ENCODE measurements at places on chromosomes 2 and 18.

- DNase-seq: no peak
Observed at GRCh38 chr2:24375349-24376087, 15.2 kb upstream of the ITSN2 start.

DNA sequence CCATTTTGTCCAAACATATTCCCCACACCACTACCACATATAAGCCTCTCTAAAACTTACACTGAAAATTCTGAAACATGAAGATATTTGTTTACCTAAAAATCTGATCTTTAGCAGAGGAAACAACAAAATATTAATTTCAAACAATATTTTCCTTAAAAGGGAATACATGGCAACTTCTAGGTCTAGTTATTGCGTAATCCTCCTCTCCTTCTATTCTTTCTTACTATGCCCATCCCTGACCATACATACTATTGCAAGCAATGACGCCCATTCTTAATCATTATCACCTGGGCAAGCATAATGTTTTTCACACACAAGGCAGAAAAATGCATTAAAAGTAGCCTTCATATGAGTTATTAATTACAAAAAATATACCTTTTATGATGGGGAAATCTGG lies 372.6 kb downstream of the ZEB2 start:
- DNase-seq: no peak

DNA sequence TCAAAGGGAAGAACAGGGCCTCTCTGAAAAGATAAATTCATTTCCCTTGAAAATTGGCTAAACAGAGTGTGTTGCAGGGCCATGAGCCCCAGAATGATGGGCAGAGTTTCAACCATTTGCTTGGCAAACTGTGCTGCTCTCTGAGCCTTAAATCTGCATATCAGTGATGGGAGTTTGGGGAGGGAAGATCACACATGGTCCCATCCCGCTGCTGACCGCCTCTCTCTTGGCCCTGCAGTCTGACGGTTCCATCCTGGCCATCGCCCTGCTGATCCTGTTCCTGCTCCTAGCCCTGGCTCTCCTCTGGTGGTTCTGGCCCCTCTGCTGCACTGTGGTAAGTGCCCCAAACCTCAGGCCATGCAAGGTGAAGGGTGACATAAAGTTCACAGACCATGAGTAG lies 139.0 kb downstream of the ANTXR1 start:
- DNase-seq: no peak

DNA sequence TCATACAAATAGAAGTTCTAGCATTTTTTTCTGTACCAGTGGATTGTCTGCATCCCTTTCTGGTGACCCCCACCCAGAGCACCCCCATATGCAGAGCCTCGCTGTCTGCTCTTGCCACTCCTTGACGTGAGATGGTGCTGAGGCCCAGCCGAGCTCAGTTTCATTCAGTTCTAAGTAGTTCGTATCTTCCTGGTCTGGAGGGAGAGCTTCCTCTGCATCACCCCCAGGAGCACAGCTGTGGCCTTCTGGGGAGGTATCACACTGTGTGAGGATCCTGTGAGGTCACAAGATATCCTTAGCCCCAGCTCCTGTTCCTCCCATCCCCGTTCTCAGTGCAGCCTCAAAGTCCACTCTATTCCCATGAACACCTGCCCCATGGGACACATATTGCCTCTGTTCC lies 132.7 kb downstream of the PTGR3 start:
- no peak for DNase-seq

DNA sequence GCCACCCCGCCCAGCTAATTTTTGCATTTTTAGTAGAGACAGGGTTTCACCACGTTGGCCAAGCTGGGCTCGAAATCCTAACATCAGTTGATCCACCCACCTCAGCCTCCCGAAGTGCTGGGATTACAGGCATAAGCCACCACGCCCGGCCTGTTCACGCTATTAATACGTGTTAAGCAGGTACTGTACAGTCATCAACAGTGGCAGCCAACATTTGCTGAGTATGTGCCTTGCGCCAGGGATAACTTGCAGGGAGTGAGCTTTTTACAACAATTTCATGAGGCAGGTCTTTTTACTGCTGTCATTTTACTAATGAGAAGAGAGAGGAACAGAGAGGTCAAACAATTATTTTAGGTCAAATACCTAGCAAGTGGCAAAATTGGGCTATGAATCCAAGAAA lies 115.2 kb downstream of the AP1S3 start:
- DNase-seq: no peak

DNA sequence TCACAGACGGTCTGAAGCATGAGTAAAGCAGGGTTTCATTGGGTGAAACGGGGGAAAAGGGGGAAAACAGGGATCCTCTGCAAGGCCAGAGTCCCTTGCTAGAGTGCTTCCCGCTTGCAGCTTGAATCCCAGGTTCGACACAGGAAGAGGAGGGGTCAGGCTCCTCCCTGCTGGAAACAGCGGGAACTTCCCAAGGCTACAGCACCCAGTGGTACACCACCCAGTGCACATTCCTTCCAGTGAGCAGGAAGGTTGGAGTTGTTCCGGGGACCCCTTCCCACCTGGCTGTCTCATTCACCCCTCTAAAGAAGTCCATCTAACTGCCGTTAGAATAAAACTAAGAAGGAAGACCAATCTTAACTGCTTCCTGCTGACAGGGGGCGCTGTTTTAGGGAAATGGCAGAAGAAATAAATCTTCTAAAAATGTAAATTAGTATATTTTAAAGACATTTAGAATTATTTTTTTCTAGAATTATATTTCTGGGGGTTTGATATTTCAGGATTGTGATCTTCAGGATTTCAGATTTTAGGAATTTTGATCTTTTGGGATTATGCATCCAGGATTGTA lies 230.9 kb downstream of the RBM43 start:
- DNase-seq: no peak

GRCh38 chr2:233447506-233448219 lies 93.4 kb downstream of the DGKD start:
- no peak for DNase-seq

DNA sequence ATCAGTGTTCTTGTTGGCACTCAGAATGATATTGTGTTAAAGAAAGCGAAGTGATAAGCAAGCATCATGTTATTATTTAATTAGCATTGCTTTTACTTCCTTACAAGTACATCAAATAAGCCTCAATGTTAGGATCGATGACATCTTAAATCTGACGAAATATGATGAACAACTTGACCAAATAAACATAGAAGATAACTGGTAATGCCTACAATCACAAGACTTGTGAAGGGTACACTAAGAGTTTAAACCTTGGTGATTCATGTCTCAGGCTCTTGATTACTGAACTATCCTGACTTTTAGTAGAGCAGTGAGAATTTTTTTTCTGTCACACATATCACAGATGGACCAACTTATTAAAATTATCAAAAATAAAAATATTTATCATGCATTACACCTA lies 500.8 kb upstream of the ZEB2 start:
- no peak for DNase-seq

Measured in NCI-H2107 (cell line).